Spinal cord (tissue), 10 donors: ENCODE measurements at places on chromosomes 12 and 14.

- no peak for DNase-seq
Observed at GRCh38 chr12:6326316-6327228, 15.3 kb downstream of the TNFRSF1A start.

DNA sequence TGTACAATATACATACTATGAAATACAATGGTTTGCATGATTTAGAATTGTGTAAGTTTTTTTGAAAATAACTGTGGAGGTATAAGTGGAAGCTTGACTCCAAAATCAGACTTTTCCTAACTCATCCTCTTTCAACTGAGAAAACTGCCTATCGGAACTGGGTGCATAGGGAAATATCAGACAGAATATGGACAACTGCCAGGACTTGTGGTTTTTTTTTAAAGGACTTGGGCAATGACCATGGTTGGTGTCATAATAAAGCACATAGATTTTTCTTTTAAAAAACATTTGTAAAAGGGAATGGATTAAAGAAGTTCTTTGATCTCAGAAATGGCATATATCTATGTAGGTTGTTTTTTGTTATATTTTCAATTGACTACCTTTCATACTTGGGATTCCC, 53.3 kb upstream of the LRRK2 start:
- no peak for DNase-seq

DNA sequence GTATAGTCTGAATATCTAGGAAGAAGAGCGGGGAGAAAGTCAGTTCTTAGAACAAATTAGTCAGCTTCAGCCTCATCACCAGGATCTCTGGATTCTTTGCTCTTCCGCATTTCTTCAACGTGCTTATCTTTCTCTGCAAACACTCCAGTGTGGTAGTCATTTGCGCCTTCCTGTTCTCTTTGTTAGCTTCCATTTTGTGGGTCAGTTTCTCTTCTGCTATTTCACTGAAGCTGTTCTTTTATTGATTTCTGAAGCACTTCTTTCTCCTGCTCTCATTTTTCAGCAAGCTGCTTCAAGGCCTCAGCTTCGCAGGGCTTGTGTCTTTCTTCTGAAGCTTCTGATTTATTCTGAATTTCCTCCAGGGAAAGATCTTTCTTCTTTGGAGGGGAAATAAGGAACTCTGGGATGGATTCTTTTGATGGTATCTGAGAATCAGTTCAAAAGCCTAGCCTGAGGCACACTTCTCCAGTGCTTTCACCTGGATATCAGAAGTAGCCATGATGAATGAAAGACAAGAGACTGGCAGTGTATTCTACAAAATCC, 13.5 kb downstream of the AMN1 start:
- DNase-seq = no peak

DNA sequence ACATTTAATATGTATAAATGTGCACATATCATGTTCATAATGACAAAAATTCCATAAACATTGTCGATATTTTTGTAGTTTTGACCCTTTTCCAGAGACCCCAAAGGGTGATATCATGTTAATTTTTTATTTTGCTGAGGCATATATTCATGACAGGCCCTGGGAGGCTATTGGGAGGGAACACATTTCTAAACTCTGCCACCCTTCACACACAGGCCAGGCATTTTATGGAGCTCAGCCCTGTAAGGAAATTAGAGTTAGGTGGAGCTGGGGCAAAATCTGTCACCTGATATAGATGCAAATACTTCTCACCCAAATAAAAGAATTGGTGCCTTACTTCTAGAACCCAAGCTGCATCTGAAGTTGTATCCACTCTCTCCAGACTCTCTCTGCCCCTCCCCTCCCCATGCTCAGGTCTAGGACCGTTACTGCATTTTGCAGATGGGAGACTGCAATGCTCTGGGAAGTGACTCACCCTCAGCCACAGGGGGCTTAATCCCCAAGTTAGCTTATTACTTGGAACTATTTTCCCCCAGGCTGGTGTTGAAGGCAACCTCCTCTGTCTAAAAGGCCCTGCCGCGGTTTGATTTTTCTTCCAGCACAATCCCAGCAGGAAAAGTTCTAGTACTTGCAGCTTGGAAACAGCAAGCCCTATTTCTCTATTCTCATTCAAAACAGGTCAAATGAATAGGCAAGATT, 238.9 kb downstream of the EMP1 start:
- no peak for DNase-seq

DNA sequence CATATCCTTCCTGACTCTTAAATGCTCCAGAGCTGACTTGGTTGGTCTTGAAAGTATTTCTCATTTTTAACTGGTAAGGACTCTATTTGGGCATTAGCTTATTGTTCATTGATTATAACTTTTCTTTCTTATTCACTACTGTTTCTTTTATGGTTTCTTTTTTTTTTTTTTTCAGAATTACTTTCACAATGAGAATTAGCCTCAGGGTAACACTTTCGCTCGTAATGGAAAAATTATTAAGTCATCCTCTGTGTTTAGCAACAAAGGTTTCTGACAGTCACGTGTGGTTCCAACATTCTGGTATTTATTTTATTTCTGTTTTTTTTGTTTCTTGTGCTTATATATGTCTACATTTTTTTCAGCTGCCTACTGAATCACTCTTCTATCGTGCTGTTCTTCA, 80.0 kb downstream of the METTL25 start:
- DNase-seq = no peak

DNA sequence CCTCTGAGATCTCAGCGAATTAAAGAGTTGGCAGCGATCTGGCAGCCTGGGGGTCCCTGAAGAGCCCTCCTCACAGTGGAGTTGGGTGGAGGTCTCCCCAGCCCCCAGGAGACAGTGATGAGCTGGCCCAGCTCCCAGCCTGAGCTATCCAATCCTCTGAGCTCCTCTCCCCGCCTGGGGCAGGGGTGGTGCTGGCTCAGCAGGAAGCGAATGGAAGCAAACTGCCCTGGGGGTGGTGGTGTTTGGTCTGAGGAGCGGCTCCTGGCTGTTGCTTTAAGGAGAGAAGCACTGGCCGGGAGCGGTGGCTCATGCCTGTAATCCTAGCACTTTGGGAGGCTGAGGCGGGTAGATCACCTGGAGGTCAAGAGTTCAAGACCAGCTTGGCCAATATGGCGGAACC, 19.5 kb upstream of the MEG3 start:
- DNase-seq = no peak

DNA sequence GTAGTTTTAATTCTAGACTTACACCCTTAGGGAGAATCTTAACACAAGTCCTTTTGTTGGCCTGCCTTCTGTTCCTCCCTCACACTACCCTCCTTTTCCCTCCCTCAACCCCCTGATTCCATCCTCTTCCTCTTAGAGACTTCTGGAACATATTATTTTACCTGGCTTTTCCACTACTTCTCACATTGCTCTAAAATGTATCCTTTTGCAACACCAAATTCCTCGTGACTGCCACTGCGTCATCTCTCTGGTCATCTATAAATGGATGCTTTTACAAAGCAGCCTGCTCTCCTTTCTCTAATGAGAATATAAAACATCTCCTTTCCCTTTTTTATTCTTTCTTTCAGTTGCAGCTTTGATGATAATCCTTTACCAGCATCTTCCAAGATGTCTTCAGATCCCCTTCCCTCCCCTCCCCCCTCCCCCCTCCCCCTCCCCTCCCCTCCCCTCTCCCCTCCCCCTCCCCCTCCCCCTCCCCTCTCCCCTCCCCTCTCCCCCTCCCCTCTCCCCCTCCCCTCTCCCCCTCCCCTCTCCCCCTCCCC, 93.6 kb downstream of the DIP2B start:
- no peak for DNase-seq

- no peak for DNase-seq
Observed at GRCh38 chr14:54329082-54329695, 67.6 kb upstream of the CDKN3 start.

DNA sequence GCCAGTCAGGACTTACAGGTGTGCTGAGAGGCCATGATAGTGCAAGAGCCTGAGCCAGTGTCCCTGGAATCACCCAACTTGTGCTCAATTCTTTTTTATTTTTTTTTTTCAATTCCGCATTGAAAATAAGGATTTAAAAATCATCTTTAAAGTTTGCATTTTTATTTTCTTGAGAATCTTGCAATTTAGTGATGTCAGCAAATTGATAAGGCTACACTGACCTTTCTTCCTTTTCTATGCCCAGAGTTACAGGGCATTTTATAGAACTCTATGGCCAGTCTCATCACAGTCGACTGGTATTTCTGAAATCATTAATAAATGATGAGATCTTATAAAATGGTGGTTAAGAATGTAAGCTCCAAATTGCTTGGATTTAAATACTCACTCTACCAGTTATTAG, 63.3 kb upstream of the PRKD1 start:
- no peak for DNase-seq
